ENCODE measurements at places on chromosomes 12 and 14. TPM values are rescaled to one million over a fixed set of nuclear protein-coding genes. Genes with fewer than 3 reads are reported as not detected.

ZDHHC22 gene
- total RNA-seq: 13.4 TPM

- no peak for DNase-seq
Observed at GRCh38 chr14:66072190-66073084, 413.7 kb upstream of the CCDC196 start.

C1R gene
- 1.5 TPM for total RNA-seq

TAS2R46 gene
- total RNA-seq: 2.3 TPM

DNA sequence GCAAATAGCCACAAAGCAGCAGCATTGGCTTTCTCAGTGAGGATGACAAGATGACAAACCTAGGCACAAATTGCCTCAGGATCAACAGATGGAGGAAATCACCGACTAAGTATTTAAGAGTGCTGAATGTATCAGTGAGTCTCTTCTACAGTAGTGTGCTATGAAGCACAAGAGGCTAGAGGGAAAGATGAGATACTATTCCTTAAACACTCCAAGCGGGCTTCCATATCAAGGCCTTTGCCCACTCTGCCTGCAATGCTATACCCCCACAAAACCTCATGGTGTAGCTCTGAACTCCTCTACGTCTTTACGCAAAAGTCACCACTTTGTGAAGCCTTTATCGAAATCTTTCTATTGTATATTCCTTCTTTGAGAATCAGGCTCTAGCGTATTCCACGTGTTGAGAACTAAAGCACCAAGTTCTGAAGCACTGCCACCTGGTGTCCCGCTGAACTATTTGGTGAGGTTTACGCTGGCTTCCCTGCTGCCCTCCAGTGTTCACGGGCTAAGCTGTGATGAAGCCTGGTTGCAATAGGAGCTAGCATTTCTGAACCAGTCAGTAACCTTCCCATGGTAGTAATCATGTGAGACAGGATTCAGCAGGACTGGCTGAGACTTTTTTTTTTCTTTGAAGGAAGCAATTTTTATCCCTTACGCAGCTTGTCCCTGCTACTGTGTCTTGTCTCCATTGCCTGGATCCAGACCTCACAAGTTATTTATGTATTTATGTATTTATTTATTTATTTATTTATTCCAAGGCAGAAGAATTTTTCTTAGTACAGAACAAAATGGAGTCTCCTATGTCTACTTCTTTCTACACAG is 426.5 kb upstream of the OR4E1 start:
- DNase-seq: no peak

KIF5A gene
- 0.47 TPM for total RNA-seq

- DNase-seq: peak; percentile 32
Observed at GRCh38 chr14:60658211-60658690, 9.0 kb upstream of the SIX1 start.

DNA sequence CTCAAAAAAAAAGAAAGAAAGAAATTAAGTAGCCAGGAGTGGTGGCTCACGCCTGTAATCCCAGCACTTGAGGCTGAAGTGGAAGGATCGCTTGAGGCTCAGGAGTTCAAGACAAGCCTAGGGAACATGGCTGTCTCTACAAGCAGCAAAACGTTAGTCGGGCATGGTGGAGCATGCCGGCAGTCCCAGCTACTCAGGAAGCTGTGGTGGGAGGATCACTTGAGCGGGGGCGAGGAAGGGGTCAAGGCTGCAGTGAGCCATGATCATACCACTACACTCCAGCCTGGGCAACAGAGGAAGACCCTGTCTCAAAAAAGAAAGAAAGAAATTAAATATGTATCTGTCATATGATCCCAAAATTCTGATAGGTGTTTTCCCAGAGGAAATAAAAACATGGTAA is 5.3 kb downstream of the RAD52 start:
- no peak for DNase-seq

- no peak for DNase-seq
Observed at GRCh38 chr12:61717986-61718385, 542.2 kb upstream of the USP15 start.

- no peak for DNase-seq
Observed at GRCh38 chr14:60508707-60509437, at the start of gene SIX6. Gene SIX6, plus strand, starts transcription at chr14:60509146. Its CDS starts 253 bp downstream, at chr14:60509399.

GRCh38 chr14:50792051-50792477 is 38.9 kb downstream of the NIN start:
- no peak for DNase-seq

KRT8 gene
- total RNA-seq: 2.4 TPM

KLRC3 gene
- total RNA-seq: not detected

DNA sequence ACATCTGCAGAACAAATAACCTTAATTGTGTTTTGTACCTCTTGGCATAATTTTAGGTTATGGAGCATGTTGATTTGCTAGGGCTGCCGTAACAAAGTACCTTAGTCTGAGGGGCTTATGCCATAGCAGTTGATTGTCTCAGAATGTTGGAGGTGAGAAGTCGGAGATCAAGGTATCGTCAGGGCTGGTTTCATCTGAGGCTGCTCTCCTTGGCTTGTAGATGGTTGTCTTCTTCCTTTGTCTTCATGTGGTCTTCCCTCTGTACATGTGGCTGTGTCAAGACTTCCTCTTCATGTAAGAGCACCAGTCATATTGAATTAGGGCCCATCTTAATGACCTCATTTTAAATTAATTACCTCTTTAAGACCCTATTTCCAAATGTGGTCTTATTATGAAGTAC is 64.4 kb upstream of the PTHLH start:
- DNase-seq: no peak

- no peak for DNase-seq
Observed at GRCh38 chr14:49614196-49614595, 6.2 kb downstream of the RPL36AL start.

DNA sequence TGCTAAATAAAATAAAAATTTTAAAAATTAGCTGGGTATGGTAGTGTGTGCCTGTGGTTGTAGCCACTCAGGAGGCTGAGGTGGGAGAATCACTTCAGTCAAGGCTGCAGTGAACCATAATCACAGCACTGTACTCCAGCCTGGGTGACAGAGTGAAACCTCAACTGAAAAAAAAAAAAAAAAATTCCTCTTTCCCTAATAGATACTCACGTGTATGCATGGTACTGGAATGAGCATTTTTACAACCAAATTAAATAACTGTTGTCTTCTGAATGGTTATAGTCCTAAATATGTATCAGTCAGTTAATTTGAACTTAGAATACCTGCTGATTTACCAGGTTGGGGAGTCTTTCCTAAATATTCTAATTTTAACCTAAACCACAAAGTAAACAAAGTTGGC is 98.3 kb upstream of the ATF1 start:
- no peak for DNase-seq

DNA sequence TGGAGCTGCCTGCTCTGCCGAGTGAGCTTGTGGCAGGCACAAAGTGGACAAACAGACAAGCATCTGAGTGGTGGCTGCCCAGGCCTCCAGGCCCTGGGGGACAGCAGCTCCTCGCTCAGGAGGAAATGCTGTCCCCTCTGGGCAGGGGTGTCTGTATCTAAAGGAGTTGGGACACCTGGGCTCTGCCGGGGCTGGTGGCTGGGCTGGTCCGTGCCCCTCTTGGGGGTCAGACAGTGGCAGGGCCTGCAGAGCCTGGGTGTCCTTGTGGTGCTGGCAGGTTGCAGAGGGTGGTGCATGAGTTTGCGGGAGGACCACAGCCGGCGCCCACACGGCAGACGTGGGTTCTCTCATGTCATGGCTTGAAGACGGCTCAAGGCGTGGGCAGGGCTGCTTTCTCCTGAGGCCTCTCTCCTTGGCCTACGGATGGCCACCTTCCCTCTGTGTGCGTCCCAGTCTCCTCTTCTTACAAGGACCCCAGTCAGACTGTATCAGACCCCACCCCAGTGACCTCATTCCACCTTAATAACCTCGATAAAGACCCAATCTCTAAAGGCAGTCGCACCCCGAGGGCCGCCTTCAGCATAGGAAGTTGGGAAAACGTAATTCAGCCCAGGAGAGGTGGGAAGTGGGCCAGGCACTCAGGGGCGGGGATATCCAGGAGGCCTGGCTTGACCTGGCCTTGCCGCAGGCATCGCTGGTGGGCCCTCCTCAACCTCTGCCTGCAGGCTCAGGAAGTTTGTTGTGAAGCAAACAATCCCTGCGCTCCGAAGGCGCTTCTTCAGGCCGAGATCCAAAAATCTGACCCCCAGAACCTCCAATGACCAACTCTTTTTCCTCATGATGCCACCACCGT is 110.0 kb downstream of the KIF26A start:
- DNase-seq: no peak

LRRIQ1 gene
- 0.34 TPM for total RNA-seq

RECQL gene
- 44.7 TPM for total RNA-seq

DNA sequence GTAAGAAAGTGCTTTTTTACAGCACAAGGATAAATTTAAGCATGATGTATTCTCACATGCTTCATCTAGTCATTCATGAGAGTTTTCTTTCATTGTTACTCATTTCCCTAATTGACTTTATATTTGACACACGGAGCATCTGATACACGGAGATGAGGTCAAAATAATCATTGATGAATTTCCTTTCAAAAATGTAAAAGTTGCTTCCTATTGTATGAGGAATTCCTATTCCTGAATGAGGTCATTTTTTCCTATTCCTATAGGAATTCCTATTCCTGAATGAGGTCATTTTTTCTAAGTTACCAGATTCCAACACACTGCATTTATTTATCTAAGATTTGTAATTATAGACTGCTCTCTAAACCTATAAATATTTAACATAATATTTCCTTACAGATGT is 316.7 kb upstream of the KITLG start:
- DNase-seq: no peak

- DNase-seq: no peak
Observed at GRCh38 chr12:70581208-70581607, 56.0 kb downstream of the PTPRB start.

DNA sequence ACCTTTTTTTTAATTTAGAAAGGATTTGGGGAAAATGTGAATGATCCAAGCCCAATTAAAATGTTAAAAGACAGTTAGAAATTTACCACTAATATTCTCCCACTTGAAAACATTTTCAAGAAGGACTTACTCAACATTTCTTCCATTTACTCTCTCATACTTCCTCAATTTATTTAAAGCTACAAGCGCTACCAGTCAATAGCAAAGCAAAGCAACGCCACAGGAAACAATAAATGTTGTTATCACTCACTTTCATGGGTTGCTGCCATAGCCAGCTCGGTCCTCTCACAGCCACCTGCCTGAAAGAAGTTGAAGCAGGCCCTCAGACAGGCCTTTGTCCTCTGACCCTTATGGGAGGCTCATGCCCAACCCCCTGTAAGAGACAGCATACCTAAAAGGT is 6.0 kb upstream of the SOS2 start:
- no peak for DNase-seq

DNA sequence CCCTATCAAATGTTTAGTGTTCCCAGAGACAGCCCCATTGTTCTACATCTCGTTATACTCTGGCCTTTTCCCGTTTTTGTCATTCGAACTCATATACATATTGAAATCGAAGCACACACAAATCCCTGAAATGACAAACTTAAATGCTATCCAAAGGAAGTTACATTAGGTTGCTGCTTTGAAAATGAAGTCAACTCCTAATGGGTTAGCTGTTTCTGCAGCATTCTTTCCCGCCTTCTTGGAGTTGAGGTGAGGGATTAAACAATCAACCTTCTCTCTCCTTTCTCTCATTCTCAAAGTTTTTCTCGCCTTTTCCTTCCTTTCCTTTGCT is 642 bp upstream of the PHC1 start:
- no peak for DNase-seq

GRCh38 chr12:65854629-65855028 is 30.3 kb downstream of the HMGA2 start:
- no peak for DNase-seq

- DNase-seq: no peak
Observed at GRCh38 chr12:3036901-3037600, 40.1 kb upstream of the TSPAN9 start.

- peak; percentile 88 for DNase-seq
Observed at GRCh38 chr12:51371295-51371953, 19.8 kb downstream of the GALNT6 start.

- no peak for DNase-seq
Observed at GRCh38 chr12:53751336-53752191, at the start of gene CISTR. Gene CISTR, minus strand, starts transcription at chr12:53751979.

ZNF268 gene
- total RNA-seq: 8.3 TPM

SIX4 gene
- 45.1 TPM for total RNA-seq

DNA sequence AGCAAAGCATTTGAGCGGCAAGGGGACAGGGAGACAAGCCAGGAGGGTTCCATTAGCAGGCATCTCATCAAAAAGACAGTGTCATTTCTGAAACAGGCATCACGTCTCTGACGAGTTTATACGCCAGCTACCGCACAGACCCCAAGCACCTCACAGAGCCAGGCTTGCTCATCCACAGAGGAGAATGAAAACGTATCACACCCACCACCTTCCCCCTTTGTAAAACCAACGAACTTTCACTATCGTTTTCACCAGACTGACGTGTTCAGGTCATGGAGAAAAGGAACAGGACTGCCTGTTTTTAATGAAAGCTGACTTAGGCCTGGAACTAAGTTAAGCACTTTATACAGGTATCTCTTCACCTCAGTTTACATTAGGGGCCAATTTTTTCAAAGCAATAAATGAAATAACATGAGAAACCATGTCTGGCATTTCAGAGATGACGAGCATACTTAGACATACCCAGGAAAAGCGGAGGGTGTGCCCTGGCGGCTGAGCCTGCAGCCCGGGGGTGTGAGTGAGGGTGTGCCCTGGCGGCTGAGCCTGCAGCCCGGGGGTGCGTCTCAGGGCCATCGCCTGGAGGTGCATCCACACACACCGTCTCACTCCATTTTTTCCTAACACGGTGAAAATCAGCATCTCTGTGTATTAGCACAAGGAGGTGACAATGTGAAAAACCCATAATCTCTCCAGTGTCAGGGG is 41.9 kb downstream of the STX2 start:
- no peak for DNase-seq

LHX5 gene
- not detected for total RNA-seq

SPX gene
- total RNA-seq: 3.5 TPM

DNA sequence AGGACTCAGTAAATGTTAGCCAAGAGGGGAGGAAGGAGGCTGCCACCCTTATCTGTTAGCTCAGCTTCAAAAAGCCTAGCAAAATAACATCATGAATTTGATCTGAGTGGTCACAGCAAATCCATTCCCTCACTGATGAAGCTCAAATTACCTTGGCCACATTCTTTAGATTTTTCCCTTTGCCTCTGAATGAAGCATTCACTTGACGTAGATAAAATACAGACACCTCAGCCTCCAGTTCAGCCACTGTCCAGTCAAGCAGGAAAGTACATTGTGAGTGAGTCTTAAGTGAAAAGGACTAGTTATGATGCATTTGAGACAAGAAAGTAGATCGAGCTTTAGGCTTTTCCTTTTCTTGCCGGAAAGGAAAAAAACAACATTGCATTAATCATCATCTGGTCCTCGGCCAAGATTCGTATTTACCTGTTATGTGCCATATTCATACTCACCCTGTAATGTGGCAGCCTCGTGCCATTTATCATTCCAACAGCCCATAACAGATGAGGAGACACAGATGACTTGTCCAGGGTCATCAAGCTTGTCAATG is 146.5 kb downstream of the ETV6 start:
- peak; percentile 24 for DNase-seq

- DNase-seq: no peak
Observed at GRCh38 chr14:77526266-77526665, 27.6 kb upstream of the ISM2 start.

- no peak for DNase-seq
Observed at GRCh38 chr12:67428431-67428830, 159.3 kb downstream of the CAND1 start.

GRCh38 chr14:90499121-90499520 is 102.3 kb downstream of the CALM1 start:
- DNase-seq: no peak

PLEKHG7 gene
- not detected for total RNA-seq

GRCh38 chr12:65825183-65825506 is 862 bp downstream of the HMGA2 start:
- no peak for DNase-seq
